CD4-positive, alpha-beta T cell treated with Interleukin-10 for 1 hour (primary cell): ENCODE measurements at places on chromosomes 4 and X.

DNA sequence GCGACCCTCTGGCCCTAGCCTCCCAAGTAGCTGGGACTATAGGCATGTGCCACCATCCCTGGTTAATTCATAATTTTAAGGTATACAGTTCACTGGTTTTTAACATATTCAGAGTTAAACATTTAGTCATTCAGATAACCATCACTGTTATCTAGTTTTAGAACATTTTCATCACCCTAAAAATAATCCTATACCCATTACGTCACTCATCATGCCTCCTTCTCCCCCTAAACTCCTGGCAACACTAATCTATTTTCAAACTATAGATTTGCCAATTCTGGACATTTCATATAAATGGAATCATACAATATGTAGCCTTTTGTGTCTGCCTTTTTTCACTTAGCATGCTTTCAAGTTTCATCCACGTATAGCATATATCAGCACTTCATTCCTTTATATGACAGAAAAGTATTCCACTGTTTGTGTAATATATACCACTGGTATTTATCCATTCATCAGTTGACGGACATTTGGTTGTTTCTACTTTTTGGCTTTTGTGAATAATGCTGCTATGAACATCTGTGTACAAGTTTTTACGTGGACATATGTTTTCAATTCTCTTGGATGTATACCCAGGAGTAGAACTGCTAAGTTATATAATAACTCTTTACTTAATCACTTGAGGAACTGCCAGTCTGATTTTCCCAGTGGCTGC lies 32.0 kb upstream of the RPS3A start:
- DNase-seq = no peak

DNA sequence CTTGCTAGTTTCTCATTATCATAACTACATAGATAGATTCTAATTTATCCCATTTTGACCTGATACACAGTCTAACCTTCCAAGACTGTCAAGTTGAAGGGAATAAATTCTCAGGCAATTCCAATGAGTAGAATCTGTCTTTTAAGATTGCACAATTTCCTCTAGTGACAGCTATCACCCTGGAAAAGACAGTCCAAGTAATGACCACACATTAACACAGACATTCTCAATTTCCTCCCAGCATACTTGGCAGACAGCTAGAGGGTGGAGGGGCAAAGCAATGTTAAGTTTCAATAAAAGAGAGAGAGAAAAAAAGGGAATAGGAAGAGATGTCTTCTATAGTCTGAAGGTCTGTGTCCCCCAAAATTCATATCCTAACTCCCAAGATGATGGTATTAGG lies 234.7 kb downstream of the LDB2 start:
- no peak for DNase-seq

DNA sequence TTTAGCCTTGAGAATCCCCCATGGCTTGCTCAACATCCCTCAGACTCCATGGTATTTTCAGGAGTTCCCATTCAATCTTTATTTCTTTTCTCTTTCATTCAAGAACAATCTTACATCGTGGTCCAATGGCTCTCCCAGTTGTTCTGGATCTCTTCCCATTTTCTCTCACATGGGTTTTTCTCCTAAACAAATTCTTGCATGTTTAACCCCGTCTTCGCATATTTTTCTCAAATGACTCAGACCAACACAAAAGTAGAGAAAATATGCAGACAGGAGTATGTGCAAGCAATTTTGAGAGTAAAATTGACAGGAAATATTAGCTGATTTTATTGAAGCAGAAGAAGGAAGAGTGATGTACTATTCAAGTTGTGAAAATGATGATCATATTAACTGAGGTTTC lies 396.4 kb upstream of the TRAM1L1 start:
- DNase-seq = no peak

- DNase-seq = no peak
These were observed 54.1 kb downstream of the PHF8 start for GRCh38 chrX:53990171-53990570.

- peak; percentile 17 for DNase-seq
These were observed 767 bp downstream of the PAQR3 start for GRCh38 chr4:78938474-78938867.

GRCh38 chr4:129037093-129037492 lies 56.2 kb downstream of the SCLT1 start:
- DNase-seq = no peak

DNA sequence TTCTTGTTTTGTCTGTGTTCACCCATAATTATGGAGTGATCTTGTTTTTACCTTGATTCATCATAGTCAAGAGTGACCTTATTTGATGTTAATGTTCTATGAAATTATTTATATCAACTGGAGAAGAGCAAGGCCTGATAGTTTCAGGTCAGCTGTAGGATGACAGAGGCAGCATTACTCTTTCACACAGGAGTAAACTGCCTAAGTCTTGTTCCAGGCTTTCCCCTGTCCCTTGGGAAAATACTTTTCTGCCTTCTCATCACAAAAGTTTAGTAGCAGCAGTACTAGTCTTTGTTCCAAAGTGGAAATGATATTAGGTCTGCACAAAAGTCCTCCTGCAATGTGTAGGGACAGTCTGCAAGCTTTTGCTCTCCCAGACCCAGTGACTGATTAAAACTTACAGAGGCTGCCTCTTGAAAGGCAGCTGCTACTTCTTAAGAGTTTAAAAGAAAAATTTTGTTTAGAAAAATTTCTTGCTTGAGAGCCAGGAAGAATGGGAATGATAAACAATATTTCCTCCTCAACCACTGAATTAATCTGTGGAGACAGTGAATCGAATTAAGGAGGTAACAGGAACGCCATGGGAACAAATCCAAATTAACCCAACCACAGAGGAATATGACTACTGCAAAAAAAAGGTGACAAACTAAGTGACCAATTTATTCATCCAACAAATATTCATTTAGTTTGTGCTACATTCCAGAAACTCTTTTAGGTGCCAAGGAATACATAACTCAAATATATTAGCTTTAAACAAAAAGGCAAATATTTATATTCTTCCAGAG lies 991.4 kb upstream of the PABPC4L start:
- DNase-seq = no peak

DNA sequence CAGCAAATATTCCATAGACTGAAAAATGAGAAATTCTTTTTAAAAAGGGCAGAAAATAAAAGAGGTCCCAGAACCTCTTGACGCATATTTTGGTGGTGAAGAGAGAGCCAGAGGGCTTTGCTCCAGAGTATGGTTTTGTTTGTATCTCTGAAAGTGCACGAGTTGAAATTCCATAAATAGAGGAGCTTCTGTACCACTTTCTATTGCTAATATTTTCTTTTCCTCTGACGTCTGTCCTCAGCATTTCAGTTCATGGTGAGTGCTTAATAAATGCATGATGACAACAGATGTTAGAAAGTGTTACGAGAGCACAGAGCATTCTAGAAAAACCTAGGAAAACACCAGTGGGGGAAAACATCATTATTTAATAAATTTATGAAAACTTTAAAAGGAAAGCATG lies 145.6 kb downstream of the AMELX start:
- DNase-seq = no peak

DNA sequence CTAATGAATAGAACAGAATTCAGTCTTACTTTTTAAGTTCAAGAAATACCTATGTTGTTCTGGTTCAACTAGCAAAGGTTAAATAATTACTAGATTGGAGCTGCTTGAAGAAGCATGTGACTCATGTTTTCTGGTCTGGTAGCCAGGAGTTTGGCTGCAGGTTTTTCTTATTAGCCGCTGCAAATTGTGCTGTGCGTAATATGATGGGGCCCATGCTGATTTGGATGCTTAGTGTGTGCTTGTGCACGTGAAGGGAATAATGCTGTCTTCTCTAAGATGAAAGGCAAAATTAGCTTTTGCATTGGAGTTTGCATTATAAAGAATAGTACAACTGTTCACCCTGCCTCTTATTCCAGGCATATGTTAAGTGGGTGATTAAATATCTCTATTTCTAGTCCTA lies 219.6 kb downstream of the SNCA start:
- DNase-seq = no peak

DNA sequence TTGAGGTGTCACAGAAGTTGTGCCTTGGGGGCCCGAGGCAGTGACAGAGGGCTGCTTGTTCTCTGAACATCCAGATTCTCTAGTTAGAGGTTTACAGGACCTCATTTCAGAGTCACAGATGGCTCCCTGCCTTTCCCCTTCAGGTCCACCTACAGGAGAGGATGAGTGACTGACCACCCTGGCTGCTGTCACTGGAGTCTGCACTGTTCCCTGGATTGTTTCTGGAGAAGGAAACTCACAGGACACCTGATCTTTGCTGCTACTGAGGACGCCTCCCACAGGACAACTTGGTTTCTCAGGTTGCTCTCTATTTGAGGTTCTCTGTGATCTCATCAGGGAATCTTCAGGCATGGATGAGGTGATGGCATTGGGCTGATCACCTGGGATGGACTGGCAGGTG lies 58.3 kb downstream of the GPRIN3 start:
- DNase-seq = no peak

- DNase-seq = peak; percentile 21
These were observed 106.3 kb upstream of the TEX13D start for GRCh38 chrX:124226129-124226528.

GRCh38 chrX:44937606-44938005 lies 64.6 kb downstream of the KDM6A start:
- DNase-seq = no peak

- no peak for DNase-seq
These were observed 374.1 kb downstream of the FAT4 start for GRCh38 chr4:125688841-125689240.

DNA sequence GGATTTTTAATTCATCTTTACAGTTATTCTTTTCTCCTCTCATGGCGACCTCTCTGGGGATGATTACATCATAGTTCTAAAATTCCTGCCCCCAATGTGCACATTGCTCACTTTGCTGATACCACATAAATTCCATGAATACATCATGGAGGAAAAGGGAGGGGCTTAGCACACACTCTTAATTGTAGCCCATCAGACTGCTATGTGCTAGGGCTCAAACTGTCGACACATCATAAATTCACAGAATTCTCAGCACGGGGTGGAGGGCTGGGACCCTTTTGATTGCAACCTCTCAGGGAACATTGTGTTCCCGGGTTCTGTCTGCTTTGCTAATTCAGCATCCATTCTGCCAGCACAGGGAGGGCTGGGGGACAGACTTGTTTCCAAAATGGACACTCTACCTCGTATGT lies 592.9 kb downstream of the BCOR start:
- no peak for DNase-seq

DNA sequence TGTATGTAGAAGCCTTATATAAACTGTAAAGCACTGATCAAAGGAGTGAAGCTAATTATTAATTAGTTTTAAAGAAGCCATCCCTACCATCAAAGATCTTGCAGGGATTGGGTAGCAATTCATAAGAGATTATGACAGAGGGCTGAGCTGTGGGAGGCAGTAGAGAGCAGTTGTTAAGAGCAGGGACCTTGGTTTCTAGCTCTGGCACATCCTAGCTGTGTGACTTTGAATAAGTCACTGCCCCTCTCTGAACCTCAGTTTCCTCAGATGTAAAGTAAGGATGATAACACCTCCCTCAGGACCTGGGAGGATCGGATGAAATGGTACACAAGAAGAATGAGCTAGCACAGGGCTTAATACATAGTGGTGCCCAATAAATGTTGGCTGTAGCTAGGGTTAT lies 45.4 kb downstream of the APLN start:
- DNase-seq = no peak

- peak; percentile 47 for DNase-seq
These were observed 105.3 kb upstream of the NKX1-1 start for GRCh38 chr4:1511441-1512041.

DNA sequence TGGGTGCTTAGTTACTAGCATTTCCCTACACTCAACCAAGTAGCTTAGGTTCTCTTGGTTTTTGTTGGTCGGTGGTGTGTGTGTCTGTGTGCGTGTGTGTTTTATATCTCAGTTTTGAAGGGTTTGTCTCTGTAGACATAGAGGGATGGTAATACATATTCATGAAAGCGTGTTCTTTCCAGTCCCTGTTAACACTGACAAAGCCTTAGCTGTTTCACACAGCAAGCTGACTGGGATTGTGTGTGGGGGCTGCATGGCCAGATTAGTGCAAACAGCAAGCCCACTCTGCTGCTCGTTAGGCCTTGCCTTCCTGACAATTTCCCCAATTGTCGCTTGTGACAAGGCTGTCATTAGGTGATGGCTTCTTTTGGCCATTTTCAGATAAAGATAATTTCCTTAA lies 43.9 kb downstream of the ALPK1 start:
- no peak for DNase-seq

DNA sequence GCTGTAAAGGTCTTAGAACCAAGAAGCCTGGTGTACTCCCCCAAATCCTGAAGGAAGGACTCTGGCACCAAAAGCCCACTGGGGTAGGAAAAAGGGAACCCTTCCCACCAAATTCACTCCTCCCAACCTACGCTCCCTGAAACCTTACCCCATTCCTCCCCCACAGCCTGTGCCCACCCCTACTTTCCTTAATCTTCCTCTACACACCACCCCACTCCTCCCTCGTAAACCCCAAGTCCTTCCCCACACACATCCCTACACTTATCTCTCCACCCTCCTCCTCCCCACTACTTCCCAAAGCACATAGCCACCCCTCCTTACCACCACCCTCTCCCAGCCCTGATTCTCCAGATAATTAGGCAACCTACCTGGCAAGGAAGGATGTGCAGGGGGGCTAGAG lies 1.7 kb downstream of the ZMYM3 start:
- DNase-seq = no peak

- no peak for DNase-seq
These were observed 191.5 kb downstream of the SLIT2 start for GRCh38 chr4:20443015-20443805.

DNA sequence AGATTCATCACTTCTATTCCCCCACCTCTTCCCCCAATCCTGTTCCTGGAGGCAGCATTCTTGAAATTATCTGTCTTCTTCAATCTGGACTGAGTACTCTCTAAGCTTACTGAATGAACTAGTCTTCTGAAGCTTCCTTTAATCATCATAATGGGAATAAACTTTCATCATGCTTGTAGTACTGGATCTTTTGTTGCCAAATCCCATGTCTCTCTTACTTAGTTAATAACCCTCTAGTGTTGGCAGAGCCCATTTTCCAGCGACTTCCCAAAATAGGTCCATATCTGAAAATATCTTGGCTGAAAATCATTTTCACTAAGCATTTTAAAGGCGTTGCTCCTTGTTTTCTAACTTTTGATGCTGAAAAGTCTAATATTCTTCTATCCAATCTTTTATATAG lies 39.6 kb downstream of the RPS6KA3 start:
- DNase-seq = no peak

GRCh38 chr4:2843941-2844584 lies 419 bp downstream of the ADD1 start:
- DNase-seq = no peak

DNA sequence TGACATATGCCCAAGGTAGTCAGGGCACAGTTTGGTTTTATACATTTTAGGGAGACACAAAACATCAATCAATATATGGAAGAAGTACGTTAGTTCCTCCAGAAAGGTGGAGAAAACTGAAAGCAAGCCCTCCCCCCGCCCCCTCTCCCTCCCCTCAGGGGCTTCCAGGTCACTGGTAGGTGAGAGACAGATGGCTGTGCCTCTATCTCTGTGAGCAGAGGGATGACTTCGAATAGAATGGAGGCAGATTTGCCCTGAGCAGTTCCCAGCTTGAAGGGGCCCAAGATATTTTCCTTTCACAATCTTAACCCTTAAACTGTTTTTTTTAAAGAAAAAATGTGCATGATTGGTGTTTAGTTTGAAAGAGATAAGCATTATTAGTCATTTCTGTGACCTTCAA lies 114.0 kb downstream of the PCDH10 start:
- no peak for DNase-seq

- DNase-seq = no peak
These were observed 1.4 kb downstream of the DDX60L start for GRCh38 chr4:168478868-168479267.

GRCh38 chr4:7096236-7096635 lies 28.4 kb upstream of the GRPEL1 start:
- DNase-seq = no peak
